ENCODE measurements at places on chromosomes 7 and 10. TPM values are rescaled to one million over a fixed set of nuclear protein-coding genes. Genes with fewer than 3 reads are reported as not detected.

The NUPR2 gene
- not detected for total RNA-seq

The ACTR1A gene
- total RNA-seq, result 80.7 TPM

DNA sequence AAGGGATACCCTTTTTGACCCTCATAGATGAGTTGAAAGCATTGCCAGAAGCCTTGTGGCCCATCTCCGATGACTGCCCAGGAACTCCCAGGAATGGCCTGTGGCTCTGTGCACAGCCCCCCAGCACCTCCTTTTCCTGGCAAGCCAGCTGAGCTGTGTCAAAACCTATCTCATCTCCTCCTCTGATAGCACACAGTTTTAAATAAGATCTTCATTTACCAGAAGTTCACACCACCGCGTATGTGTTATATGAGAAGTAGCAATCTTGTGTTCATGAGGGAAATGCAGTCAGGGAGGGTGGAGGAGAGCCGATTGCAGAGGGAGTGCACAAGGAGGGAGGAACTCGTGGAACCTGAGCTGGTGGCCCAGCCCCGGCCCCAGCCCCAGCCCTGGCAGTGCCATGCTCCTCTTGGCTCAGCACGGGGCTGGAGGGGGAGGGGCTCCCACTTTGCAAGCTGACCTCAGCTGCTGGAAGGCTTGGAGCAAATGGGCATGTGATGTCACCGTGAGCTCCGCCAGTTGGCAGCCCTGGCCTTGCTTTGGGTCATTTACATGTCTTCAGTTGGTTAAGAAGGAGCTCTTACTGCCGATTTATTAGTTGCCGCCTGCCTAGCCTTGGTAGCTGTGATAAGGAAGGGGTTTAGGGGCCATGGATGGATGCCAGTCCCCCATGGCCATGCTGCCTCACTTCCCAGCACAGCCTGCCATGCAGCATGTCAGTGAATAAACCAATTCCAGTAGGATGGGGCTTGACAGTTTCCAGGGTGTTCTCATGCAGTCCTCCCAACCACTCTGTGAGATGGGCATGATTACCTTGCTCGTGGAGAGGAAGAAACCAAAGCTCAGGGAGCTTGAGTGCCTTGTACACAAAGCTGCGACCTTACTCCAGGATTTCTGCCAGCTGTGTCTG lies 20.0 kb downstream of the UNC5B start:
- peaks cover 24% of the 10 kb centered on the region for H3K4me1 ChIP-seq
- H3K36me3 ChIP-seq, result no peaks in the 10 kb centered on the region
- H3K27me3 ChIP-seq, result no peaks in the 10 kb centered on the region
- H3K4me3 ChIP-seq, result no peak overlapping the region
- DNase-seq, result no peak

The PDE1C gene
- total RNA-seq, result 0.88 TPM

- no peaks in the 10 kb centered on the region for H3K27me3 ChIP-seq
- H3K27ac ChIP-seq, result no peak overlapping the region
Observed at GRCh38 chr10:129213256-129213655, 253.8 kb upstream of the MGMT start.

- no peaks in the 10 kb centered on the region for H3K36me3 ChIP-seq
- no peaks in the 10 kb centered on the region for H3K4me1 ChIP-seq
- no peak for DNase-seq
- H3K4me3 ChIP-seq, result no peak overlapping the region
- no peaks in the 10 kb centered on the region for H3K27me3 ChIP-seq
Observed at GRCh38 chr10:427761-428519, 261.5 kb downstream of the DIP2C start.

GRCh38 chr7:39816462-39817060 lies 133.5 kb upstream of the CDK13 start:
- H3K27ac ChIP-seq, result no peak overlapping the region
- H3K36me3 ChIP-seq, result no peaks in the 10 kb centered on the region
- H3K27me3 ChIP-seq, result no peaks in the 10 kb centered on the region
- H3K4me1 ChIP-seq, result no peaks in the 10 kb centered on the region
- DNase-seq, result no peak
